Stimulated activated CD8-positive, alpha-beta memory T cell treated with anti-CD3 and anti-CD28 coated beads, Interleukin-4, amount 100 ng/mL, for 4 hours (primary cell): ENCODE measurements at places on chromosomes 12 and 14.

GRCh38 chr12:7120166-7120565 lies 8.5 kb downstream of the RBP5 start:
- no peak for DNase-seq

GRCh38 chr12:55966408-55967281 lies at the start of gene CDK2:
CDK2 (plus strand) TSS chr12:55966830; CDS start chr12:55967009, 179 bp downstream.
- DNase-seq: peak; percentile 83

DNA sequence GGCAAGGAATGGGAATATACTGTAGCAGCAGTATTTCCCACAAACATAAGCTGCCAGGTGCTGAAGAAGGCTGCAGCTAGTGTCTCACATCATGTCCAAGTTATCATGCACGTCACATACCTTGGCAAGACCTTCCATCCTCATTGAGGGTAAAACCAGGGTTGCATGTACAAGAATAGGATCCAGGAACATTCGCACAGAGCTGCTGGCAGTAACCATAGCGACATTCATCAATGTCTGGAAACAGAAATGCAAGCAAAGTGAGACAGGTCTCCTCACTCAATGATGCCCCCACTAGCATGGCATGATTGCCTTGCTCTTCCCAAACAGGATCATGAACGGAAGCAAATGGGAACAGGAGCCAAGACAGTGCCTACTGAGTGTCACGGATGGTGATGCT lies 23.8 kb upstream of the TC2N start:
- DNase-seq: no peak

DNA sequence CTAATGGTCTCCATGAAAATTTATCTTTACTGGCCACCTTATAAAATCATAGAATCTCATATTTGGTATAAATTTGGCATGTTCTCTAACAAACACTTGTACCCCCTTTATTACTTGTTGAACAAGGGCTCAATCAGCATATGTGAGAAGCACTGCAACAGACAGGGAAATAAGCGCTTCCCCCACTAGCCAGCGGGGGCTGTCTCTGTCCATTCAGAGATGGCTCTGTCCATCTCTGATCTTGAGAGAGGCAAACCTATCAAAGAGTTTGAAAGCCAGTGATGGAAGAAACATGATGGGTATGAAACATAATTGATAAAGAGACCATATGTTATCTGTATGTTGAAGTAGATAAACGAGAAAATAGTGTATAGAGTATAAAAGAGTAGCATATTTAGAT lies 326.8 kb downstream of the PDZRN4 start:
- no peak for DNase-seq

DNA sequence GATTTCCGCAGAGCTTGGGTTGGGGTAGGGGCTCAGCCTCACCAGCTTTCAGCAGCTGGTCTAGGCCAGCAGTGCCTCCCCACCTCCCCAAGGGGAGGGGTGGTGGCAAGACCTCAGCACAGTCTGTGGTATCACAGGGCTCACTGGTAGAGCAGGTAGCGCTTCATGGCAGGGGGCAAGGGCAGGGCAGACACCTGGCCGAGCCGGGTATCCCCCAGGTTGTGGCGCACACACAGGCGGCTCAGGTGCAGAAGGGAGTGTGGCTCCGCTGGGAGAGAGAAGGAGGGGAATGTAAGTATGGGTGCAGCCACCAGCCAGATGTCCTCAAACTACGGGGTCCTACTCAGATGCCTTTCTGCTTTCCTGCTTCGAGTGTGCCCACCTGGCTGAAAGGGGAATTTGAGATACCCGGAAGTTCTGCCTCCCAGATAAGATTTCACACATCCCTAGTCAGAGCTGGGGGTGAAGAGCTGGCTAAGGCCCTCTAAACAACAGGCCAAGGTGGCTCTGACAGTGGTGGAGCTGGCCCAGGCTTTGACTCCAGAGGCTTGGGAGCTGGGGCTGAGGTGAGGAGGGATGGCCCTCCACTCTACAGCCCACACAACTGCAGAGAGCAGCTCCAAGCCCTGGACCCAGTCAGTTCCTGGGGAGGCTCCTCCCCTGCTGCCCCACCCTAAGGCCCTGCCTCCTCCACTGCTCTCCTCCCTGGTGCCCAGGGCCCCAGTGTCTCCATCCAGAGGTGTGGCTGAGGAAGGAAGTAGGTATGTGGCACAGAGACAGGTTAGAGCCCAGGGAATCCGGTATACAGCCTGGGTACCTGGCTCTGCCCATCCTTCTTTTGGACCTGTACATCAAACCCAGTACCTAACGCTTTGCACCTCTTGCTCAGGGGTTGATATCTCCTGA lies 1.8 kb downstream of the SPSB2 start:
- no peak for DNase-seq

DNA sequence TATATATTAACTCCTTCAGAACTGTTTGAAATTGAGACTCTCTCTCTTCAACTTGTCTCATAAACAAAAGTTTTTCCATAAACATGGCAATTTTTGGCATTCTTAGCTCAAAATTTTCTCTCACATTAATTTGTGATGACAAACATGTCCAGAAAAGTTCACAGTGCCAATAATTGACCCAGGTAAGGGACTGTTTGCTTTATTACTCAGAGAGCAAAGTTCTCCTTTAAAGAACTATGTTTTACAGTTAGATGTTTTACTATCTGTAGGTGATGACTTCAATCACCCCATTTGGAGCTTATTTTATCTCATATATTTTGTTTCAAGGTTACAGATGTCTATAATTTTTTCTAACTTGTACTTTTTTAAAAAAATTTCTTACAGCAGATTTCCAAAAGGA lies 855.6 kb downstream of the SLC16A7 start:
- no peak for DNase-seq

DNA sequence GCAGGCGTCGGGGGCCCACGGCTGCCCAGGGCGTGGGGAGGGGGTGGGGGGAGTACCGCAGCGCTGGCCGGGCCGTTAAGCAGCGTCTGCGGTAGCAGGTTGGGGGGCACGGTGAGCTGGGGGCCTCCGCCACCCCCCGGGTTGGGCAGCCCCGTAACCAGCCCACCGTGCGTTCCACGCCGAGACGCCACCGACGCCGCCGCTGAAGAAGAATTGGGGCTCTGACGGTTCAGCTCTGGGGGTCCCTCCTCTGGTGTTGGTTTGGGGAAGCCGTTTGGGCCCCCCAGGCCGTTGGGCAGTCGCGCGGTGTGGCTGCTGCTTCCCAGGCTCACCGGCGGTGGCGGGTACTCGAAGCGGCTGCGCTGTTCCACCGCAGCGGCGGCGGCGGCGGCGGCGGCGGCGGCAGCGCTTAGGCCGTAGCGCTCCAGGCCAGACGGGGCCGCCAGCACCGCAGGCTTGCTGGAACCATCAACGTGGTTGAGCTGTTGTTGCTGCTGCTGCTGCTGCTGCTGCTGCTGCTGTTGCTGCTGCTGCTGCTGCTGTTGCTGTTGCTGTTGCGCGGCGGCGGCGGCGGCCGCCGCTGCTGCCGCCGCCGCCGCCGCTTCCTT lies 1.5 kb downstream of the IRF2BPL start:
- no peak for DNase-seq

GRCh38 chr14:69574263-69574953 lies at the start of gene CCDC177:
CCDC177 (minus strand) TSS chr14:69574871; CDS start chr14:69573622, 1,249 bp downstream.
- DNase-seq: peak; percentile 59

DNA sequence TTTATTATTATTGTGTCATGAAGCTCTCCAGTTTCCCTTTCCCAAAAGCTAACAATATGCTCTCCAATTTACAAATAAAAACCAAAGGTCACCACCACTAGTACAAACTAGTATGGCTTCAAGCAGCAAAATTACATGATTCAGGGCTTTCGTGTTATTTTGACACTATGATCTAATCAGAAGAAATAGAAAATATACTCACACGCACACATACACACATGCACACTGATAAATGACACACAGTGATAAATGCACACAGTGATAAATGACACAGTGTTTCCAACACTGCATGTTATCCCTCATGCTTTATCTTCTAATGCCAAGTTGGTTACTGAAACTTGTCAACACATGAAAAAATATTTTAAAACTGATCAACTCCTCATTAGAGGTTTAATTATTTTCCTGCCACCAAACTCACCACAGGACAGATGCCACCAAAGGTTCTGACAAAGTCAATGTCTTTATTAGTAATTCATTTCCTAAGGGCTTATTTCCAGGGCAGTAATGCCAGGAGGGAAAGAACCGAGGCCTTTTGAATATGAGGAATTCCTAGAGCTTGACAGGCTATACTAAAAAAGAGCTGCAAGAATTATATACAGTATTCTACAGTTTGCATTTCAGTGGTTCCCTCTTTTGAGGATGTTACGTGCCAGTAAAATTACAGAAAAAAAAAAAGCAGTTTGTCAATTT lies 82.4 kb downstream of the PPP2R5E start:
- no peak for DNase-seq

- DNase-seq: no peak
Measured at GRCh38 chr12:7093486-7093885, 1.2 kb upstream of the C1R start.

- no peak for DNase-seq
Measured at GRCh38 chr14:66603945-66604344, 96.0 kb downstream of the GPHN start.

GRCh38 chr14:68596701-68597100 lies 196.2 kb downstream of the ZFP36L1 start:
- no peak for DNase-seq

GRCh38 chr14:89524990-89525667 lies 108.1 kb upstream of the FOXN3 start:
- no peak for DNase-seq

GRCh38 chr14:83425706-83426105 lies 1892.1 kb upstream of the SEL1L start:
- DNase-seq: no peak

DNA sequence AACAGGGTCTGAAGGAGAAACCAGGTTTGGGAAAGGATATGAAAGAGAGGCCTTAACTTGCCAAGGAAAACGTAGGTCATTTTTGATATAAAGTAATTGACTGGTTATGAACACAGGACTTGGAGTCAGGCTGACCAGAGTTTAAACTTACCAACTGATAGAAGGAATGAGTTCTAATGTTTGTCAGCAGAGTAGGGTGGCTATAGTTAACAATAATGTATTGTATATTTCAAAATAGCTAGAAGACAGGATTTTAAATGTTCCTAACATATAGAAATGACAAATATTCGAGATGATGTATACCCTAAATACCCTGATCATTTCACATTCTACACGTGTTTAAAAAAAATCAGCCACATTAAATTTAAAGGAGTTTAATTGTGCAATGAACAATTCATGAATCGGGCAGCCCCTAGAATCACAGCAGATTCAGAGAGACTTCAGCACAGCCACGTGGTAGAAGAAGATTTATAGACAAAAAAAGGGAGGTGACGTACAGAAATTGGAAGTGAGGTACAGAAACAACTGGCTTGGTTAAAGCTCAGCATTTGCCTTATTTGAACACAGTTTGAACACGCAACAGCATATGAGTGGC lies 52.5 kb upstream of the PLEKHG7 start:
- no peak for DNase-seq

DNA sequence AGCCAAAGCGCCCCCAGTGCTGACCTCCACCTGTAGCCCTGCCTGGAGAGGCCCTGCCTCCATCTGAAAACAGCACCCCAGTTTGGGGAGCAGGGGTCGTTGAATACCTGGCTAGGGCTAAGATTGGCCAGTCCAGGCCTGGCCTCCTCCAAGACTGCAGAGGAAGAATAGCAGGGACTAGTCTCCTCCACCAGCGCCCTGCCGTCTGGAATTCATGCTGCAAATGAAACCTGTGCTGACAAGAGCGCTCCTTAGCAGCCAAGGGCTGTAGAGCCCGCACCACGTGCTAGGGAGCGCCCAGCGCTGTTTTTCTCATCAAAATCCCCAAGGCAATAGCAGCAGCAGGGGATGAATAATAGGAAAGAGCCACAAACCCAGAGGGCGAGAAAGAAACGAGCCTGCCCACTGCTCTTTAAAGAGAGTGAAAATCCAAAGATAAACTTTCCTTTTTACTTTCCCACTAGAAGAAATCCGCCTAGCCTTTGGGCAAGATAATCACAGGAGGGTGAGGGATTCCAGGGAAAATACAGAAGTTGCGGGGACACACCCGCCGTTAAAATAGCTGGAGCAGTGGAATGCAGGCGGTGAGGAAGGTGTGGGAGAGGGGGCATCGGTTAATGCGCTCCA lies 3.3 kb downstream of the COL2A1 start:
- no peak for DNase-seq

GRCh38 chr12:52041695-52042123 lies 9.5 kb upstream of the NR4A1 start:
- no peak for DNase-seq

GRCh38 chr14:104877806-104878550 lies 12.9 kb downstream of the CEP170B start:
- DNase-seq: no peak

DNA sequence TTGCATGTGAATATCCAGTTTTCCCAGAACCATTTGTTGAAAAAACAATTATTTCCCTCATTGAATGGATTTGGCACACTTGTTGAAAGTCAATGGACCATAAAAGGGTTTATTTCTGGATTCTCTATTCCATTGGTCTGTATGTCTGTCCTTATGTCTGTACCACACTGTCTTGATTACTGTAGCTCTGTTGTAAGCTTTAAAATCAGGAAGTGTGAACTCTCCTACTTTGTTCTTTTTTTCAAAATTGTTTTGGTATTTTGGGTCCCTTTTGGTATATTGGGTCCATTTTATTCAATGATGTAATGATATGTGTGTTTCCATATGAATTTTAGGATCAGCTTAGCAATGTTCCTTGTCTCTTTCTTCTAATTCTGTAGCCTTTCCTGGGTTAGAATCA lies 64.8 kb downstream of the PPP2R5C start:
- DNase-seq: no peak

DNA sequence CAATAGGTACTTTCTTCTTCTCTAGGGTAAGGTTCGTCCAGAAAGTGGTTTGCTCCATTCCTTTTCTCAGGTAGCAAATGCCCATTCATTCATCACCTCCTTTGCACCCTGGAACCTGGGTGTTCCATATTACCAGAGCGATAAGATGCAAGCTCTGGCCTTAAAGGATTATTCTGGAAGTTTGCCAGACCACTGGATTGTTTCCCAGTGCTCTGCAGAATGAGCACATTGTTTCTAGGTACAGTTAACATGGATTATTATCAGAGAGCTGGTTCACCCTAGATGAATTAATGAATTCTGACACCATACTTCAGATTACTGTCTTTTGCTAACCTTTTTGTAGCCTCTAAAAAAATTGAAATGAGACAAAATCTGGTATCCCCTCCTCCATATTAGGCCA lies 170.9 kb upstream of the BMP4 start:
- DNase-seq: no peak

DNA sequence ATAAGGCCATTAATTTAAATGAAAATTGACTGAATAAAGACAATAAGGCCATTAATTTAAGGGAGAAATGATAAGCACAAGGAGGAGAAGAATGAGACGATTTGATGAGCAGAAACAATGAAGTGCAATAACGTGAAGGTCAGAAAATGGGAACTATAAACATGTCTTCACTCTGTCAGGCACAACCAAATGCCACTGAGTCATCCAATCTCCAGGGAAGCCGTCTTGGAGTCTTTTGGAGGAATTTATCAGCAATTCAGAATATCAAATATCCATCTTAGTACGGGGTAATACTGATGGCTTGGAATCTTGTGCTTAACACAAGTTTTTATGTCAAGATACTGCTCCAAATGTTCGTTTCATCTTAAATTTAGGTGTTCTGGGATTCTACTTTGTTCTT lies 159.9 kb downstream of the CAPZA3 start:
- DNase-seq: no peak
